Activated effector memory CD4-positive, alpha-beta T cell treated with Interleukin-2 at 50 U/mL for 16 hours (primary cell): ENCODE measurements at places on chromosomes 13 and 19.

- no peak for DNase-seq
Measured at GRCh38 chr13:20997301-20998161, 63.9 kb downstream of the LATS2 start.

DNA sequence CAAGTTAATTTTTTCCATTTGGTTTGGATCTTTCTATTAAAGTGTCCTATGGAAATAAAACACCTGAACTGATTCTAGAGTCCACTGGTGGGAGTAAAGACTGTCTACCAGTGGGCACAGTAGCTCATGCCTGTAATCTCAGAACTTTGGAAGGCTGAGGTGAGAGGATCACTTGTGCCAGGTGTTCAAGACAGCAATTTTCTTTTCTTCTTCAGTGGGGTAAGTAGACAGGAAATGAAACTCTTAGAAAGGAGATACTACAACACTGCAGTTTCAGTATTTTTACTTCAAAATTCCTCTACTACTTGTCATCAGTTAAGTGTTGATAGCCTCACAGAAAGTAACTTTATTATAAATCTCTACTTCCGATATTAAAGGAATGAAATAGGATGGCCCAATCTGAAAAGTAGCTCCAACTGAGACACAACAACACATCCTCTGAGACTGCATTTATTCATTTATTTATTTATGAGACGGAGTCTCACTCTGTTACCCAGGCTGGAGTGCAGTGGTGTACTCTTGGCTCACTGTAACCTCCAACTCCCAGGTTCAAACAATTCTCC, 26.3 kb downstream of the DNMT1 start:
- DNase-seq = no peak

- no peak for DNase-seq
Measured at GRCh38 chr19:47239152-47239551, 8.2 kb upstream of the BBC3 start.

- no peak for DNase-seq
Measured at GRCh38 chr13:92473765-92474475, 752.7 kb upstream of the GPC6 start.

DNA sequence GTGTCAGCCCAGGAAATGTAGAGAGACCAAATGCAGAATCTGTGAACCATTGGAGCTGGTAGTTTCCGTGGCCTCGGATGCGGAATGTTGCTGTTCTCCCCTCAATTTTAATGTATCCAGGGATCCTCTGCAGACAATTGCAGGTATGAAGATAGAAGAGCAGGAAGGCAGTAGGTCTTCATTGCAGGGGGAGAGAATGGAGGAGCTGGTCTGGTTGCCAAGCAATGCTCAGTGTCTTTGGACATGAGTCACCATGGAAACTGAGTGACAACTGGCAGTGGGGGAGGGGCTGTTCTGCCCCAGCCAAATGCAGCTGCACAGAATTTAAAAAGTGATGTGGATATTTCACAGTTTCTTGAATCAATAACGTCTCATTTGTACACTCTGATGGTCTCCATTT, 56.1 kb upstream of the ZNF835 start:
- DNase-seq = no peak

DNA sequence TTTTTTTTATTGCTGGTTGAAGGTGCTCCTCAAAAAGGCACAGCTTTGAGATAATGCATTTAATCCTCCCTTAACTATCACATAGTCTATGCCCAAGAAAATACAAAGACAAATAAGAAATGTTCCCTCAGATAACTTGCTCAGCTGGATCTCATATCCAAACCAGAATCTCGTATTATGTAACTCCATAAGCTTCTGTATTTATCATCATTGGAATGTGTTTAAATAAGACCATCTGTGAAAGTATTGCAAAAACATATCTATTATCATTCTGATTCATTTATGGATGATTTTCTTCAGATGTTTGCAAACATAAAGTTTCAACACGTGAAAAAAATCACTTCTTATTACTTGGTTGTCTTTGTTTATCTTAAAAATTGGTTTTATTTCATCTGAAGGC, 190.9 kb downstream of the IRS2 start:
- no peak for DNase-seq

DNA sequence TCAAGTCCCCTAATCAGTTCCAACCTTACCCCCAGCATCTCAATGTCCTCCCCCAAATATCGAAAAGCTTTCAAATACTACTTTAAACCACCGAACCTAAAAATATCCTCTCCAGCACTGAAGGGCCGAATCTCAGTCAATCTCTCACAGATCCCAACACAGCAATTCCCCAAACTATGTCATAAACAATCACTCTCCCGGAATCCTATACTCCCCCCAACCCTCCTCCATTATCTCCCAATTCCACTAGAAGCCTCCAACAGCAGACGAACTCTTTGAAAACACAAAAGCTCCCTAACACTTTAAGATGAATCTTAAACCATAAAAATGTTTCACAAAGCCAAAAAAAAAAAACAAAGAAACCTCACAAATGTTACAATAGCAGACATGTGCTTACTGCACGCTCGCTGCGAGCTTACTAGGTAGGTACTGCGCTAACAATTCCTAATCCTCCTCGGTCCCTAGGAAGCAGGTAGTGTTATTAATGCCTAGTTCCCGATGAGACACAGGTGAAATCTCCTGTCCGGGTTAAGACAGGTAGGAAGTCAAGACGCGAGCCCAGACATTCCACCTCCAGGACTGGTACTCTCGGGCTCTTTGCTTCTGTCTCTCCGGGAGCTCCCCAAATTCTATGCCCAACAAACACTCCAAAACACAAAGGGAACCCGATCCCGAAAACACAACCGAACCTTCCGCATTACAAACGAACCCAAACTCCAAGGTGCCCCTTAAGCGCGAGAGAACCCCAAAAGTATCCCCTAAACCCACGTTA, 14.2 kb downstream of the FBXO46 start:
- DNase-seq = peak; percentile 11

- DNase-seq = no peak
Measured at GRCh38 chr19:46386151-46386550, 27.2 kb downstream of the CCDC8 start.

- DNase-seq = no peak
Measured at GRCh38 chr13:45715351-45715750, 13.2 kb downstream of the CBY2 start.

- DNase-seq = no peak
Measured at GRCh38 chr13:51674276-51674675, 90.0 kb downstream of the WDFY2 start.

- no peak for DNase-seq
Measured at GRCh38 chr19:47749326-47749725, 4.0 kb downstream of the NOP53 start.

DNA sequence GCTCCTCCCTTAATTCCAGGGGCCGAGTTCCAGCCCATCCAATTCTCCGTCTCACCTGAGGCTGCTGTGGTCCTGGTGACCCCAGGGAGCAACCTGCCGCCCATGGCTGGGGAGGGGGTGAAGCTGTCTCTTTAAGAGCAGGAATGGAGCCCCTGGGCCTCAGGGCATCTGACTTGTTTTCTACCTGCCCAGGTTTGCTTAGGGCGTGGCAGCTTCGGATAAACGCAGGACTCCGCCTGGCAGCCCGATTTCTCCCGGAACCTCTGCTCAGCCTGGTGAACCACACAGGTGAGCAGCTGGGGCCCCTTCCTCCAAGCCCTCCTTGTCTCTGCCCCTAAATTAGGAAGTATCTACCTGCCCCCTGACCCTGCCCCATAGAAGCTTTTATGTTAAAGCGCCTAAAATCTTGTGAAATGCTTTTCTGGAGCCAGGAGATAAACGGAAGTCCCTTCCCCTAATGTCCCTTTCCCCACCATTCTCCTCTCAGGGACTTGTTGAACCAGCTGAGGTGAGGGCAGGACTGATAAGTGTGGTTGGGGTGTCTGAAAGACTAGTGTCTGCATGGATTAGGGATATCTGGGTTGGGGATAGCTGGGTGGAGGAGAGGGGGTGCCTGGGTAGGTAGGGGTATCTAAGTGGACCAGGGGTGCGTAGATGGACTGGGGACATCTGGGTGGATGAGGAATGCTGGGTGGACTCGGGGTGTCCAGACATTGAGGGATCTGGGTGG, 614 bp downstream of the FXYD3 start:
- DNase-seq = no peak

DNA sequence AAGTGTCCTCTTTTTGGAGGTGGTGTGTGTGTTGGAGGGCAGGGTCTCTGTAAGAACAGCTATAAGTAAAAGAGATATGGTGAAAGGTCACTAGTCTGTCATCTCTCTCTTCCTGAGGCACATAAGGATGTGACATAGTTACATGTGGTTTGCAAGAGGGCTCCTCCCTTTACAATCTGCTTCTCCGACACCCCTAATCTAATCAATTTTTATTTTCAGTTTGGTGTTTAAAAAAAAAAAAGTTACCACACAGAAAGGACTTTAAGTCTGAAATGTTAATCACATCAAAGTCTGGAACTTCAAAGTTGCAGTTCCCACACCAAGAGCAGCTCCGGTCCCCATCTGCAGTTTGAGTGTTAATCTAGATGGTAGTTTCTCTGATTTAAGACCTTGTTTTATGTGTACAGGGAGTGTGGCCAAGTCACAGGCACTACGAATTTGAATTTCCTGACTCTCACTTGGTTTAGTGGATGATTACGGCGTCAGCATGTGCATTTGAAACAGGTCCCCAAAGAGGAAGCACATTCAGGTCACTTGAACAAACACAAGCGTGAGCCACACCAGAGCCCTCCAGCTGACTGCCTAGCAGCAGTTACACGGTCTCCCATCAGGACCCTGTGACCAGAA, 53.1 kb downstream of the FOXO1 start:
- DNase-seq = peak; percentile 47

DNA sequence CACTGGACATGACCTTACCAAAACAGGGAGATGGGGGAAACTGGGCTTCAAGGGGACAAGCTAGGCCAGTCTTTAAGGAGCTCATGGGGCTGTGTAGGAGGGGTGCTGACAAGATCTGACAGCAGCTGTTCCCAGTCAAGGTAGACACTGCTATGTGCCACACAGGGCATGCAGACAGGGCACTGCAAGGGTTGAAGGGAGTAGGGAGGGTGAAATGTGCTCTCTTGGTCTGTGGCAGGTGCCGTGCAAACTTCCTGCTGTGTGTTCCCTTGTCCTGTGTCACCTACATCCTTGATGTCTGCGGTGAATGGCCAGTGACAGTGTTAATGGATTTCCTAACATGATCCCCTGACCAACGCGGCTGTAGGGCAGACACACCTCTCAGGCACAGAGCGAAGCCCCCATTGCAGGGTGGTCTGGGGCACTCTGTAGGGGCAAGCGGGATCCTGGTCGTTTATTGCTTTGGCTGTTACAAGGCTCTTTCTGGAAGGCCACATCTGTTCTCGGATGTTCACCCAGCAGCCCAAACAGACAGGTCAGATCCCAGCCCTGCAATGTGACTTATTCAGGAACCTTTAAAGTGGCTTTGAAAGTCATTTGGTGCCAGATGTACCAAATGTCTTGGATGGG, 199.5 kb upstream of the ZNF536 start:
- DNase-seq = no peak

DNA sequence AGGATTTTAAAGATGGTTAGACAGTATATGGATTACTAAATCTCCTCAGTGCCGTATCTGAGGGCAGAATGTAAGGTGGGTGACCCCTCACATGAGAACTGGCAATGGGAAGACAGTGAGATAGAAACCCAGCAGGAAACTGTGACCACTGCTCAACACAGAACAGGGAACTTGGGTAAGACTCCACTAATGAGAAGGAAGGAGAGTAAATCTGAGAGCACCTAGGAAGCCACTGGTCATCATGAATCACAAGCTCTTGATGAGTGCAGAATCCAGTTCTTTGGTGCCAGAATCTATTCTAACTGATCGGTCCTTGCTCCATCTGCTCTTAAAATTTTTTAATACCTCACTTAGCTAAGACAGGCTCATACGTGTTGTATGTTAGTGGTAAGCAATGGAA, 261.8 kb downstream of the KLF12 start:
- no peak for DNase-seq

DNA sequence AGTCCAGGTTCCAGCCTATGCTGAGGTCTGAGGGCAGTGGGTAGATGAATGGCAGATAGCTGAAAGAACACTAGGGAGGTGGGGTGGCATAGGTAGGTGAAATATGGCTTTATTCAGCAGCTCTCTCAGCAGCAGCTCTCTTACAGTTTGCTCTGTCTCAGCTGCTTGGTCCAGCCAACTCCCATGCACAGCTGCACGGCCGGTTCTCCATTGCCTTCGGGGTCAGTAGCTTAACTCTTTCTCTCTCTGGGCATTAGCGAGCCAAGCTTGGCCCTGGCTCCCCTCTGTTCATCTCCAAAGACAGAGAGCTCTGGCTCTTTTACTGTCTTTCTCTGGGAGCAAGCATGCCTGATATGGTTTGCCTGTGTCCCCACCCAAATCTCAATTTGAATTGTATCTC, 151.9 kb downstream of the MYO16 start:
- DNase-seq = no peak

GRCh38 chr13:51538591-51539179, 45.6 kb upstream of the WDFY2 start:
- DNase-seq = no peak

DNA sequence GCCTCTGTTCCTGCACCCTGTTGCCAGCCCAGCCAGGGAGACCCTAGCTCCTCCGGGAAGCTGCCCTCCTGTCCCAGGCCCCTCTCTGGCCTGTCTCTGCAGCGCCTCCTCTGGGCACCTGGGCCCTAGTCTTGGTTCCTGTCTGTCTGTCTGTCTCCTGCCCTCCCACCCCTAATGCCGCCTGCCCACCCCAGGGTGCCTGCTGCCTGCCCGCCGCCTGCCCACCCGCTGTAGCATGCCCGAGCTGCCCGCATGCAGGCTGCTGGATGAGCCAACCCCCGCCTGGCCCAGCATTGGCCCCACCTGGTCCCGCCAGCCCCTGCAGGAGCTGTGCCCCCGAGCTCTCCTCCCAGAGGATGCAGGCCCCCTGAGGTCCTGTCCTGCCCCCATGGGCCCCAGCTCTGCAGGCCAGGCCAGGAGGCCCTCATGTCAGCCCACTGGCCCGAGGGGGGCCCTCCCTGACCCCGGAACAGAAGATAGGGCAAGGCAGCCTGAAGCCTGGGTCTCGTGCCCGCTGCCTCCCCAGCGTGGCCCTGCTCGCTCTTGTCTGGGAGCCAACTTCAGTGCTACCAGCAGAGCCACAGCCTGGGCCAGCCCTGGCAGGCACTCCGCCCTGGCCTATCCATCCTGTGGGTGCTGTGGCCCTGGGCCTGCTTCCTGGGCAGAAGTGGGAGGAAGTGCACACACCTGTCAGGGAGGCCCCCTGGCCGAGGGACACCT, 5.2 kb downstream of the MAP2K7 start:
- DNase-seq = no peak

DNA sequence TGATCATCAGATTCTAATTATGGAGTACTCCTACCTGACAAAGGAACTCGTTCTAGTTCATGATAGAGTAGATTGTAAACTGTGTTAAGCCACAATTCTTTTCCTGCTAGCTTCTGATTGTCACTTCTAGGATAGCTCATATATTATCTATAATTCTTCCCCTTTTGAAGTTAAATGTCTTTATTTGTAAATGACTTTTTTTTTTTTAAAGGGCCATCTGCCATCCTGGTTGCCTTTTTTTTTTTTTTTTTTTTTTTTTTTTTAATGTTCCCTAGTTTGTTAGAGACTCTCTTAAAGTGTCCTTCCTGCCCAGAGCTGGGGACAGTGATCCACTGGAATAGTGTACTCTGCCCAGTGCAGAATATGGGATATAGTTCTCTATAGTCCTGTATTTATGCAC, 4.3 kb downstream of the CHAMP1 start:
- no peak for DNase-seq

GRCh38 chr13:45255247-45255987, 54.6 kb upstream of the KCTD4 start:
- no peak for DNase-seq

- DNase-seq = no peak
Measured at GRCh38 chr13:39284801-39285388, 246.6 kb downstream of the NHLRC3 start.

- no peak for DNase-seq
Measured at GRCh38 chr19:38070573-38070972, 153.4 kb downstream of the DPF1 start.

GRCh38 chr13:111514610-111515306, 194.3 kb downstream of the TEX29 start:
- no peak for DNase-seq
